ENCODE measurements at places on chromosomes 2 and 18. TPM values are rescaled to one million over a fixed set of nuclear protein-coding genes. Genes with fewer than 3 reads are reported as not detected.

DNA sequence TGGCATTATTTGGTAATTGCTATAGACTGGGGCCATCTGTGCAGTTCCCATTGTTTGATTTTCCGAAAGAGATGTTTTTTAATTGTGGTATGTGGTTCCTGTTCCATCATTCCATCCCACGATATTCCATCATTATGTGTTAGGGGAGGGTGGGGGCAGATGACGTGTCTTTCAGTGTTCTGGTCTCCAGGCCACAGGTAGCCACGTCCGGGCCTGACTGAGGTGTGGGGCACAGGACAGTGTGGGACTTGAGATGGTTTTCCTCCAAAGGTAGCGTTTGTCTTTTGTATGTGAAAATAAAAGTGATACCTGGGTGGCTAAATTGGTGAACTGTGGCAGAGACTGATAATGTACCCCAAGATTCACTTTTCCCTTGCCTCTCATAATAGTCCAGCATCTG, 192.2 kb upstream of the HAAO start:
- no peaks in the 10 kb centered on the region for H3K36me3 ChIP-seq
- no peaks in the 10 kb centered on the region for H3K4me1 ChIP-seq
- no peaks in the 10 kb centered on the region for H3K27me3 ChIP-seq
- H3K4me3 ChIP-seq, result no peak overlapping the region
- no peak for DNase-seq

POMC gene
- 32.9 TPM for total RNA-seq

- no peaks in the 10 kb centered on the region for H3K27me3 ChIP-seq
- DNase-seq, result no peak
- peaks cover 19% of the 10 kb centered on the region for H3K4me1 ChIP-seq
- H3K4me3 ChIP-seq, result no peak overlapping the region
- H3K27ac ChIP-seq, result no peak overlapping the region
Observed at GRCh38 chr2:196117214-196117705, 48.6 kb upstream of the DNAH7 start.

GRCh38 chr2:231546014-231546715, 15.9 kb upstream of the NMUR1 start:
- DNase-seq, result no peak
- H3K4me1 ChIP-seq, result peaks cover 20% of the 10 kb centered on the region
- peak overlapping the region; percentile 37 for H3K27ac ChIP-seq
- H3K27me3 ChIP-seq, result no peaks in the 10 kb centered on the region

DNA sequence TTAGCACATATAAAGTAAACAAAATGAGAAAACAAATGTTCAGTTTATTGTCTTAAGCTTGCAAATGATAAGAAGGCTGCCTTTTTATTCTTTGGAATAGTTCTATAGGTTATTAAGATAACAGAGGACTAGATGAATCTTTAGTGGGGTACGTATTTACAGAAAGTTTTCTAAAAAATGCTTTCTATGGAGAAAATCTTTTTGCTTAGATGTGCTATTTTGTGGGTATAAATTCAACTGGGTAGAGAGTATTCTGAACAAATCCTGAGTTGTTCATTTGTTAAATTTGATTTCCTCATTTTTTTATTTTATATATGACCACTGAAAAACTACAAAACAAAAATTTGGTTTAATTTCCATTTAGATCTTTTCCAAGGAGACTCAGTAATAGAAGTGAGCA, 566.9 kb downstream of the PLCL1 start:
- H3K36me3 ChIP-seq, result no peaks in the 10 kb centered on the region
- no peak overlapping the region for H3K27ac ChIP-seq
- H3K4me3 ChIP-seq, result no peak overlapping the region
- no peaks in the 10 kb centered on the region for H3K27me3 ChIP-seq
- DNase-seq, result no peak

MYO3B gene
- total RNA-seq, result 0.07 TPM

GRCh38 chr18:8503248-8503647, 106.0 kb upstream of the RAB12 start:
- peaks cover 24% of the 10 kb centered on the region for H3K4me1 ChIP-seq
- H3K27me3 ChIP-seq, result no peaks in the 10 kb centered on the region
- DNase-seq, result no peak

GRCh38 chr2:151776367-151776766, 42.1 kb upstream of the NEB start:
- H3K4me3 ChIP-seq, result no peak overlapping the region
- peak overlapping the region; percentile 90 for H3K27ac ChIP-seq
- peaks cover 37% of the 10 kb centered on the region for H3K4me1 ChIP-seq
- no peaks in the 10 kb centered on the region for H3K27me3 ChIP-seq
- H3K36me3 ChIP-seq, result no peaks in the 10 kb centered on the region

- H3K27ac ChIP-seq, result peak overlapping the region; percentile 83
- peak; percentile 71 for DNase-seq
- peaks cover 33% of the 10 kb centered on the region for H3K4me1 ChIP-seq
- H3K36me3 ChIP-seq, result no peaks in the 10 kb centered on the region
- peak overlapping the region; percentile 22 for H3K4me3 ChIP-seq
Observed at GRCh38 chr2:106030287-106031268, 163.5 kb downstream of the UXS1 start.

GRCh38 chr2:23092831-23093230, 292.1 kb upstream of the KLHL29 start:
- H3K36me3 ChIP-seq, result no peaks in the 10 kb centered on the region
- no peaks in the 10 kb centered on the region for H3K27me3 ChIP-seq
- no peak for DNase-seq
- no peaks in the 10 kb centered on the region for H3K4me1 ChIP-seq

Data from gastrocnemius medialis (tissue), 4 donors.